ENCODE measurements at places on chromosomes 11 and 22.
A peak's percentile ranks its signal among the peaks of the same experiment; 100 is the strongest.

- DNase-seq, result no peak
Observed at GRCh38 chr11:72221386-72222075, 3.0 kb upstream of the INPPL1 start.

- no peak for DNase-seq
Observed at GRCh38 chr22:43811777-43812148, 342 bp downstream of the EFCAB6 start.

- peak; percentile 75 for DNase-seq
Observed at GRCh38 chr11:9506489-9507276, 45.9 kb downstream of the ZNF143 start.

- no peak for DNase-seq
Observed at GRCh38 chr11:78647266-78647915, 72.7 kb upstream of the NARS2 start.

GRCh38 chr11:22666688-22667439 lies 453 bp downstream of the GAS2 start:
- no peak for DNase-seq

DNA sequence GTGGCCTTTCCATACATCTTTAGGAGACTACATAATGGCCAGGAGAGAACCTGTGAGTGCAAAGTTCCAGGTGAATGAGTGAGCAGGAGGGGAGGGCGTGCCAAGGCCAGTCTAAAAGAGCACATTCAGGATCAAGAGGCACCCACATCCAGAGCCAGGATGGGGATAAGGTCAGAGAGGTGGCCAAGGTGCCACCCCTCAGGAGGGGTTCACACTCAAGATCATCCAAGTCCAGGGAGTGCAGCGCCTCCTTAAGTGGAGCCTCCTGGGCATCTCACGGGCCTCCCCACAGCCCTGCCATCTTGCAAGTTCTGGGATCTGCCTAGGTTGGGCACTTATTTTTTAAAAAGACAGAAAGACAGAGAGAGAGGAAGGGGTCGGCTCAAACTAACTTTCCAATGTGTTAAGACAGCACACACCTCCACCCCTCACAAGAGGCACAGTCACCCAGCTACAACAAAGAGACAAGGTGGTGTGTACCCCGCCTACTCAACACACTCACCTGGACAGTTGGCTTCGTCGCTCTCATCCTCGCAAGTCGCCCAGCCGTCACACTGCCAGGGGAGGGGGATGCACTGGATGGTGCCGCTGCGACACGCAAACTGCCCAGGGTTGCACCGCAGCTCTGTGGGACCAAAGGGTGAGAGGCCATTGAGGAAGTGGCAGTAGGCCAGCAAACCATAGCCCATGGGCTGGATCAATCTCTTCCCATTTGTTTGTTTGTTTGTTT lies 33.2 kb downstream of the DGCR2 start:
- no peak for DNase-seq

Data from HCT116 (cell line).